Vagina (tissue), 2 donors: ENCODE measurements at places on chromosomes 16 and 17.

- H3K36me3 ChIP-seq = no peaks in the 10 kb centered on the region
- no peaks in the 10 kb centered on the region for H3K4me1 ChIP-seq
- no peak overlapping the region for H3K27ac ChIP-seq
- no peak overlapping the region for H3K4me3 ChIP-seq
- no peak for DNase-seq
Observed at GRCh38 chr17:66477615-66478283, 175.3 kb downstream of the PRKCA start.

DNA sequence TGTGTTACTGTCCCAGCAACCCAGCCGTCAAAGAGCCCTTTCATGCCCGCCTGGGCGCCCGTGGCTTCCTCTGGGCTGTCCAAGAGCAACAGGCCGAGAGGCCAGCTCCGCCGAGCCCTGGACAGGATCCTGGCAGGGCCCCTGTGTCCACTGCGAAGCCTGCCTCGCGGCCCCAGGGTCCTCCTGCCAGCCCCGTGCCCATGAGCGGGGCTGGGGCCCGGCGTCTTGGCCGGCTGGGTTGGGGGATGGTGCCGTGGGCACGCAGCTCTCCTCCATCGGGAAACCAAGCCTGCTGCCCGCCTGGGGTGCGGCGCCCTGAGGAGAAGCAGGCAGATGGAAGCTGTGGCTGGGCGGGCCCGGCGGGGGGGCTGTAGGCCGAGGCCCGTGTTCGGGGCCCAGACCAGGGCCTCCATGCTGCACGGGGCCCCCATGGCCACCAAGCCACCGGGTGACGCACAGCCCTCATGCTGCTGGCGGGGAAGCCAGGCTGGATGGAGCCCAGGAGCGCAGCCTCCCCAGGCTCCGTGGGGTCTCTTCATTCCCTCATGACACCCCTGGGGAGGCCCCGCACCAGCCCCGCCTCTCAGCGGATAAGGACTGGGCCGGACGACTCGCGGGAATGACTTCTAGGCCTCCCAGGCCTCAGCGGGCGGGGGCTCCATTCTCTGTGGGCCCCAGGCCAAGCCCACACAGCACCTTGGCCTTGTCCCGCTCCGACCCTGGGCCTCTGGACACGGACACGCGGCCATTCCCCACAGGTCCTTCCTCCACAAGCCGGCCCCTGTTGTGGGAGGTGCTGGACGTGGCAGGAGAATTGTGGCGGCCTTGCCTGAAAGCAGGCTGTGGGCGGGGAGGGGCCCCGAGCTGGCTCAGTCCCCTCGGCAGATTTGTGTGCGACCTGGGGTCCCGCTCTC lies at the start of gene C1QTNF8:
C1QTNF8 (minus strand) TSS at position 76 of the 914 bp plus-strand sequence. CDS start 1,322 bp downstream, outside the sequence.
- no peak within 1 kb of the TSS for H3K4me3 ChIP-seq
- no peaks in the 10 kb centered on the region for H3K4me1 ChIP-seq
- H3K27me3 ChIP-seq = no peaks in the 10 kb centered on the region

DNA sequence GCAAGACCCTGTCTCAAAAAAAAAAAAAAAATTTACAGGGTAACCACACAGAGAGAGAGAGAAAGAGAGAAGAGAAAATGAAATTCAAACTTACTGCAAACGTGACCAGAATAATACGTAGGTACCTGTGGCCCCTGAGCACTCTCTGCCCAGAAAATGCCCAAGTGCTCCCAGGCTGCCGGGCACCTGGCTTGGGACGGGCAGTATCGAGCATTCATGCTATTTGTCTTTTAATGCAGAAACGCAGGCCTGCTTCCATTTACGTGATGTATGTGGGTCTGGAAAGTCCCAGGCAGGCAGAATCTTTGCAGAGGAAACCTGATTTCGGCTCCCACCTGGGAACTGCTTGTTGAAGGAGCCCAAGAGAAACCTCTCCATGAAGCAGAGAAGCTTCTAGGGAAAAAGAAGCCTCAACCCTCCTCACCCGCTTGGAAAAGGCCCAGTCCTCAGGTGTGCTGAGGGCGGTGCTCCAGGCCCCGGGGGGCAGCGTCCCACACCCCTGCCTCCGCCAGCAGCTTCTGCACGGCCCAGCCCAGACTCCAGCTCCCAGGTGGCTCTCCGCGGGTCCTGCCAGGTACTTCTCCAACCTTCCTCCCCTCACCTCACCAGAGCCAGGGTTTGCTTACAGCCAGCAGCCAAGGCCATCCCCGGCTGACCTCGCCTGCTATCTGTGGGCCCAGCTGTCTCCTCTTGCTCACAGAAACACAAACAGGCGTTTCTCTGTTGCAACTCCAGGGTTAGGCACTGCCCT lies 14.0 kb downstream of the RPH3AL start:
- no peaks in the 10 kb centered on the region for H3K27me3 ChIP-seq
- H3K4me1 ChIP-seq = peaks cover 18% of the 10 kb centered on the region
- H3K4me3 ChIP-seq = no peak overlapping the region
- no peak for DNase-seq

DNA sequence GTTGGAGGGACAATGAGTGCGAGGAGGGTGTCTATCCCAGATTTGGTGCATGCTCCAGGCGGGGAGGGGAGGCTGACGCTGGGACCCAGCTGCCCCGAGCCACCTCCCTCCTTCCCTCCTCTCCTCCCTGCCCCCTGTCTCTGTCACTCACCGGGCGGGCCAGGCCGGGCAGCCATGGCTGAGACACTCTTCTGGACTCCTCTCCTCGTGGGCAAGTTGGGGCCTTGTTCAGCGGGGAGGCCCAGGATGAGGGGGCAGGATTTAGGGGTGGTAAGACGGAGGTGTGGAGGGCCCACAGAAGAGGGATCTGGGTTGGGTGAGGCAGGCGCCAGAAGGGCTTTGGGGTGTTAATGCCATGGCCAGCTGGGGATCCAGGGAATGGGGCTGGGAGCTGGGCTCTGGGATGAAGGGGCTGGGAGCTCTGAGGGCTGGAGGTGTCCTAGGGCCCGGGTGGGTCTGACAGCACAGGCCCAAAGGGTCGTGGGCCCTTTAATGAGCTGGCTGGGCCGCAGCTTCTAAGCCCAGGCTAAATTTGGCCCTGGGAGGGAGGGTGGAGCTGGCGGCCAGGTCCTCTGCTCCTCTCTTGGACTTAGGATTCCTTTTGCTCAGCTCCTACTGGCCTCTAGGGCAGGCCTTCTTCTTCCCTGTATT lies at the start of gene SGCA:
SGCA (plus strand) TSS at position 139 of the 651 bp plus-strand sequence; CDS start at position 175, 36 bp downstream.
- H3K27me3 ChIP-seq = no peaks in the 10 kb centered on the region
- DNase-seq = no peak
- H3K4me3 ChIP-seq = no peak within 1 kb of the TSS
- H3K4me1 ChIP-seq = peaks cover 16% of the 10 kb centered on the region

- H3K4me1 ChIP-seq = no peaks in the 10 kb centered on the region
- no peaks in the 10 kb centered on the region for H3K36me3 ChIP-seq
- DNase-seq = no peak
- no peak overlapping the region for H3K4me3 ChIP-seq
Observed at GRCh38 chr17:73536700-73537605, 107.3 kb downstream of the SDK2 start.
